ENCODE measurements at places on chromosomes 4 and X. TPM values are rescaled to one million over a fixed set of nuclear protein-coding genes. Genes with fewer than 3 reads are reported as not detected.
A peak's percentile ranks its signal among the peaks of the same experiment; 100 is the strongest.

DNA sequence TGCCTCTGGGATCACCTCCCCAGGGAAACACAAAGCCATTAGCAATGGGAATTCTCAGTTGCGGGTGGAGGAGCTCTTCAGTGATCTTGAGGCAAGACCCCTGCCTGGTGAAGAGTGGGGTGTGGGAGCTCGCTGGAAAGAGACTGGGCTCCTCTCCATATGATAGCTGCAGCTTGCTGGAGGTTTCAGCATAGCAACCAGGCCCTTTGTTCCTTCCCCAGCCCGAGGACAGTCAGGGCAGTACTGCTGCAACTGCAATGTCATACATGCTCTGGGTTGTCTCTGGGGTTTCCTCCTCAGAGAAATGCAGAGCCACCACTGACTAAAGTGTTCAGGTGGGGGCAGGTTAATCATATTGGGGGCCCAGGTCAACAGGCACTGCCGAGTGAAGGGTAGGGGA lies 81.3 kb downstream of the ARHGAP24 start:
- DNase-seq = no peak

- DNase-seq = no peak
Observed at GRCh38 chr4:132572210-132572609, 576.9 kb upstream of the PCDH10 start.

GRCh38 chr4:24780936-24781495 lies 14.4 kb upstream of the SOD3 start:
- DNase-seq = no peak

GRCh38 chr4:37749398-37749988 lies 63.3 kb upstream of the RELL1 start:
- DNase-seq = no peak

DNA sequence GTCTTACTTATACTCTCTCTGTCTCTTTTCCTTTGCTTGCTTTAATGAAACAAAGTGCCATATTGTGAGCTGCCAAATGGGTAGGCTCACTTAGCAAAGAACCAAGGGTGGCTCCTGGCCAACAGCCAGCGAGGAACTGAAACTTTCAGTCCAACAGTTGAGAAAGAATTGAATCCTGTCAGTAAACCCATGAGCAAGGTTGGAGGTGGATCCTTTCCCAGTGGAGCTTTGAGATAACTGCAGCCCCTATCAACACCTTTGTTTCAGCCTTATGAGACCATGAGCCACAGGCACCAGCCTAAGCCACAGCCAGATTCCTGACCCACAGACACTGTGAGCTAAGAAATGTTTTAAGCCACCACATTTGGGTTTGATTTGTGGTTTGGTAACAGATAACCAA lies 362.2 kb downstream of the PDGFC start:
- no peak for DNase-seq

PRDM8 gene
- 3.4 TPM for polyA plus RNA-seq

GRCh38 chr4:34043131-34043530 lies 2201.2 kb downstream of the ARAP2 start:
- no peak for DNase-seq

GRCh38 chr4:150789864-150790263 lies 207.9 kb downstream of the MAB21L2 start:
- no peak for DNase-seq

- DNase-seq = no peak
Observed at GRCh38 chrX:31629195-31629594, 557.4 kb upstream of the FTHL17 start.

DNA sequence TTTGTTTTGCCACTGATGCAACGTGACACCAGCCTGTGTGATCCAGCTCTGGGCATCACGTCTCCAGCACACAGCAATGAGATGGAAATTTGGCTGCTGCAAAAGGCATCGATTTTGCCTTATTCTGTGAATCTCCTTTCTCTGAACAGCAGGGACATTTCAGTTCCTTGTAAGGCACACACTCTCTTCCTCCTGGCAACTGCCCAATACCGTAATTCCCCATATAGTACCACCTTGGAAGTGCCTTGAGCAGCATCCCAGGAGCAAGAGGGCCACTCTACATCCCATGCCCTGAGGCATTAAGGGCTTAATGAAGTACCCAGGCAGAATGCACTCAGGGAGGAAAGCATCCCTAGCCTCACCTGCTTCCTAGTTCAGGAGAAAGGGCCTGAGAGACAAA lies 10.5 kb upstream of the MAMLD1 start:
- DNase-seq = no peak

MCUB gene
- polyA plus RNA-seq = 174 TPM

GRCh38 chr4:19700992-19701391 lies 550.7 kb upstream of the SLIT2 start:
- DNase-seq = no peak

GRCh38 chr4:4867375-4868039 lies 8.0 kb downstream of the MSX1 start:
- no peak for DNase-seq

DNA sequence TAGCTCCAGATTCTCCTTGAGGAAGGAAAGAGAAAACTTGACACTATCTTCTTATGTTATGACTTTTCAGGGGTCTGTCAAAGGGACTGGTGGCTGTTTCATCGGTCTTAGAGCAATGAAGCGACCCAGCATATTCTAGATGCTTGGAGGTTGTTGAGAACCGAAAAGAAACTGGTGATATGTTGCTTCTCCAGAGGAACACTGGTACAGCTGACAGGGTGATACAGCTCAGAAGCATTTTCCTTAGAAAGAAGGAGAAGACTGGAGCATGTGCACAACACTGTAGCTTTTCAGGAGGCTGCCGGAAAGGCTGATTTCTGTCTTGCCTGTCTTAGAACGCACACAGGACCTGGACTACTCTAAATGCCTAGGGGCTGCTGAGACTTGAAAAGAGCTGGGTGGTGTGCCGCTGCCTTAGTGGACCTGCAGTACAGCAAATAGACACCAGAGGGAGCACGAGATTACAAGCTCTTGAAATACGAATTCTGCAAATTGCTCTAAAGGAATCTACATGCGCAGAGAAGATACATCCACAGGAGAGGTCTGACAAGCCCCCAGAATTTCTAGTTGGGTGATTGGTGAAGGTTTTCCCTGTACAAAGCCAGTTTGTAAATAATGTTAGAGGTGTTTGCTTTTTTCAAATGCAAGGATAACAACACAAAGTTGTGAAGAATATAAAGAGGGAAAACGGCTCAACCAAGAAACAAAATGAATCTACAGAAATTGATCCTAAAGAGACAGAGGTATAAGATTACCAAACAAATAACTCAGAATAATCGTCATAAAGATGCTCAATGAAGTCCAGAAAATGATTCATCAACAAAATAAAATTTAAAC lies 223.1 kb upstream of the DMD start:
- DNase-seq = peak; percentile 40

FGFBP2 gene
- not detected for polyA plus RNA-seq

DNA sequence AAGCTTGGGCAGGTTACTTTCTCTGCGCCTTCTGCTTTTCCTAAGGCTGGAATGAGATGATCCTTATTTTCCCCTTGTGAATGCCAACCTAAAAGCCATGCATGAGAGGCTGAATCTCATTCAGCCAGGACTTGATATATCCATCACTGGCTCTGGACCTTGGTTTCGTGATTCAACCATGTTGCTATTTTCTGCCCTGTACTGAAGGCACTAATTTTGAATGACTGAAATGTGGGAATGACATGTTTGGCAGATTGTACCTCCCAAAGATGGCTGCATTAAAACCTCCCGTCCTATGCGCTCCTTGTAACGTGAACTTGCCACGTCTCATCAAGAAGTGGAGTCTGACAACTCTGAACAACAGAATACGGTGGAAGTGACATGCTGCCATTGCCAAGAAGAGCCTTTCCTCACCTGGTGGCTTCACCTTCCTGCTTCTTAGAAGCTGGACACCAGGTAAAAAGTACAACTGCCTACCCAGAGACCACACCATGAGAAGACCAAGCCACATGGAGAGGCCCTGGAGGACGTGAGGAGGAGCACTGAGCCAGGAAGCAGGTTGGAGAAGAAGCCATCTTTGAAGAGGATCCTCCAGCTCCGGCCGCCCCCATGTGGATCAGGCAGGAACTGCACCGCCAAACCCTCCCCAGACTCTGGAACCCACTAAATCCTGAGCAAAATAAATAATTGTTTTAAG lies 174.5 kb downstream of the NSUN7 start:
- DNase-seq = peak; percentile 42
